Activated CD8-positive, alpha-beta memory T cell treated with anti-CD3 and anti-CD28 coated beads for 4 hours (primary cell): ENCODE measurements at places on chromosomes 16 and 17.

GRCh38 chr17:70622368-70623260, 453.3 kb downstream of the KCNJ2 start:
- no peak for DNase-seq

GRCh38 chr17:79897243-79898063, 58.2 kb upstream of the CBX4 start:
- DNase-seq: no peak

- no peak for DNase-seq
These were observed 28.9 kb upstream of the CLEC18A start for GRCh38 chr16:69922200-69922599.

DNA sequence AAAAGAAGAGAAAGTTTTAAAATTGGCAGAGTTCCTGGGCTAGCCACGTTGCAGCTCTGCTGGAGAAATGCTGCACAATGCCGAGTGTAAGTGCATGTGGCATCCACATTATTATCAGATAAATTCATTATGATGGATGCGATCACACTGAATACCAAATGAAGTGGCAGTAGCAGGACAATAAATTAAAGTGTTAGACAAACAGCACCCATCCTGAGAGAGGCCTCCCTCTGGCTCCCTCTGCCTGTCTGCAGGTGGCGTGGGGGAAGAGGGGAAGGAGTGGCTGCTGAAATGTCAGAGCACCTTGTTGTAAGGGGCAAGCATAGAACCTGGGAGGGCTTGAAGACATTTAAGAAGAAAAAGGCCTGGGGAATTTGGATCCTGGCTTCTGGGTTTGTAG, 324.1 kb downstream of the HAPSTR1 start:
- no peak for DNase-seq

- DNase-seq: no peak
These were observed 50.3 kb upstream of the B4GALNT2 start for GRCh38 chr17:49082231-49082630.

DNA sequence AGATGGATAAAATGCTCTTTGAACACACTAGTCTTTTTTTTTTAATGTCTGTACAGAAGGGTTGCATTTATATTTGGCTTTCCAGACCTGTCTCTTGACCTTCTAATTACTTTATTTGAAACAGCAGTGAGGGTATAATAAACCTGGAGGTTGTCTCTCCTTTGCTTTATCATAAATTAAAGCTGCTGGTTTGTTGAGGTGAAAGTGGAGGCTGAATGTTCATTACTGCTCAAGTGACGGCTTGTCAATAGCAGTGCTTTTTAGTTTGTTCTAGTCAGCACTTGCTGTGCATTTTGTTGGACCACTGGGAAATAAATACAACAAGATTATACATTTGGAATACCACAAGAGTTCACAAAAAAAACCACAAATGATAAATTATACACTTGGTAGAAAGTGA, 264.2 kb downstream of the IRX3 start:
- DNase-seq: no peak
